Esophagus mucosa (tissue), 1 donor: ENCODE measurements at places on chromosomes 2 and 18. TPM values are rescaled to one million over a fixed set of nuclear protein-coding genes. Genes with fewer than 3 reads are reported as not detected.

The RGPD4 gene
- not detected for total RNA-seq

The TBC1D8 gene
- total RNA-seq, result 17.8 TPM

The HOXD1 gene
- total RNA-seq, result 0.16 TPM

The CNTNAP5 gene
- total RNA-seq, result not detected

The IL36RN gene
- total RNA-seq, result 64.1 TPM

The CCDC74B gene
- total RNA-seq, result 0.40 TPM

The CROCC2 gene
- 0.12 TPM for total RNA-seq

The PSD4 gene
- total RNA-seq, result 38.6 TPM

The TDRD15 gene
- not detected for total RNA-seq

The EML6 gene
- 5.2 TPM for total RNA-seq

The EPHA4 gene
- 16.9 TPM for total RNA-seq

The FAM237A gene
- total RNA-seq, result not detected

The REEP1 gene
- total RNA-seq, result 1.6 TPM

The VIT gene
- total RNA-seq, result 2.6 TPM

The HRH4 gene
- total RNA-seq, result 0.28 TPM

The UXS1 gene
- 18.2 TPM for total RNA-seq

The ATRAID gene
- 75.0 TPM for total RNA-seq

The SMYD1 gene
- not detected for total RNA-seq

The SPEG gene
- total RNA-seq, result 3.8 TPM

The AQP12B gene
- total RNA-seq, result not detected

The RFX8 gene
- total RNA-seq, result not detected

The EN1 gene
- 0.08 TPM for total RNA-seq

The VWA3B gene
- total RNA-seq, result 0.40 TPM

The KRTCAP3 gene
- total RNA-seq, result 26.0 TPM

The RBM45 gene
- 7.4 TPM for total RNA-seq

The LOXL3 gene
- 0.52 TPM for total RNA-seq

The TWIST2 gene
- 0.48 TPM for total RNA-seq

The TSPYL6 gene
- not detected for total RNA-seq

The UGT1A4 gene
- total RNA-seq, result 0.80 TPM

The SMAD4 gene
- total RNA-seq, result 38.9 TPM

The REG3G gene
- total RNA-seq, result not detected

The STK17B gene
- 11.0 TPM for total RNA-seq

The SLC8A1 gene
- 1.3 TPM for total RNA-seq

The HS1BP3 gene
- total RNA-seq, result 12.4 TPM

The CTNNA2 gene
- total RNA-seq, result not detected

The ADD2 gene
- total RNA-seq, result 0.56 TPM

The ZNF385B gene
- total RNA-seq, result 0.32 TPM

The ESPNL gene
- 0.40 TPM for total RNA-seq

The MAPK4 gene
- total RNA-seq, result 0.12 TPM

The IL36B gene
- 1.4 TPM for total RNA-seq

The DUSP2 gene
- total RNA-seq, result 1.8 TPM
